Fibroblast of skin of abdomen (primary cell): ENCODE measurements at places on chromosomes 5 and 9.
A peak's percentile ranks its signal among the peaks of the same experiment; 100 is the strongest.

DNA sequence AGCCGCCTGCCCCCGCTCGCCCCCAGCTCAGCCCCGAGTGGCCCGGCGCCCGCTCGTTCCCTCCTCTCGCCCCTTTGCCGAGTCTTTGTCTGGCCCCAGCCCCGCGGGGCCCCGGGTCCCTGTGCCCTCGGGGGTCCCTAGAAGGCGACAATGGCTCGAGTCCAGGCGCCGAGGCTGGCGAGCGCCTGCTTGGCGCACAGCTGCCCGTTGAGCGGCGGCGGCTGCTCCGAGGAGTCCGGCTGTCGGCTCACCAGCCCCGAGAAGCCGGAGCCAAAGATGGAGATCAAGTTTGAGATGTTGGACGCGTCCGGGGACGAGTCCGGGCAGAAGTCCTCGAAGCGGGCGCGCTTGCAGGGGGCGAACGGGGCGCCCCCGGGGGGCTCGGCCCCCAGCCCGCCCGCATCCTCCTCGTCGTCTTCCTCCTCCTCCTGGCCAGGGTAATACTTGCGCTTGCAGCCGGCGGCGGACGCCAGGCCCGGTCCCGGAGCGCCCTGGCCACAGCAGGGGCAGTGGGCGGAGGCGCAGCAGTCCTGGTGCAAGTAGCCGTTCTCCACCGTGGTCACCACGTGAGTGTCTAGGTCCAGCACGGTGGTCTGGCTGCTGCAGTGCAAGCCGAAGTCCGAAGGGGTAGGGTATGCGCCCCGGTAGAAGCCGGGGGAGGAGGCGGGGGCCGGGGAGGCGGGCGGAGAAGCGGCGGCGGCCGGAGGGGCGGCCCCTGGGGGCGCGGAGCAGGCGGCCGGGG lies 1.2 kb downstream of the IER5L start:
- DNase-seq: no peak

DNA sequence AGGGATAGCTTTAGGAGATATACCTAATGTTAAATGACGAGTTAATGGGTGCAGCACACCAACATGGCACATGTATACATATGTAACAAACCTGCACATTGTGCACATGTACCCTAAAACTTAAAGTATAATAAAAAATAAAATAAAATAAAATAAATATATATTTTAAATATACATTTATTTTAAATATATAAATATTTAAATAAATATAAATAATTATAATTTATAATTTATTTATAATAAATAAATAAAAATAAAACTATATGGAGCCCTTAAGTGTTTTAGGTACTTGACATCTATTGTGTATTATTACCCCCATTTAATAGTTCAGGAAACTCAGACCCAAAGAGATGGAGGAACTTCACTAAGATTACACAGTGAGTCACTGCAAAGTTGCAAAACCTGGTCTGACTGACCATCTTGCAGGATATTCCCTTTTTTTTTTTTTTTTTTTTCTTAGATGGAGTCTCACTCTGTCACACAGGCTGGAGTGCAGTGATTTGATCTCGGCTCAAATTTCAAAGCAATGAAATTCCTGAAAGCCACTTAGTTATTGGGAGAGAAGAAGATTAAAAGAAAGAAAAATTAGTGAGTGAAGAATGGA lies 5.8 kb upstream of the C5orf52 start:
- peak; percentile 80 for DNase-seq

- no peak for DNase-seq
Measured at GRCh38 chr9:70229026-70229425, 29.8 kb upstream of the SMC5 start.

- DNase-seq: peak; percentile 60
Measured at GRCh38 chr9:21027295-21027694, 4.1 kb downstream of the HACD4 start.

GRCh38 chr5:151591144-151591819 lies at the start of gene FAT2:
FAT2 (minus strand) TSS chr5:151591331; CDS start chr5:151568931, 22,400 bp downstream.
- no peak for DNase-seq

DNA sequence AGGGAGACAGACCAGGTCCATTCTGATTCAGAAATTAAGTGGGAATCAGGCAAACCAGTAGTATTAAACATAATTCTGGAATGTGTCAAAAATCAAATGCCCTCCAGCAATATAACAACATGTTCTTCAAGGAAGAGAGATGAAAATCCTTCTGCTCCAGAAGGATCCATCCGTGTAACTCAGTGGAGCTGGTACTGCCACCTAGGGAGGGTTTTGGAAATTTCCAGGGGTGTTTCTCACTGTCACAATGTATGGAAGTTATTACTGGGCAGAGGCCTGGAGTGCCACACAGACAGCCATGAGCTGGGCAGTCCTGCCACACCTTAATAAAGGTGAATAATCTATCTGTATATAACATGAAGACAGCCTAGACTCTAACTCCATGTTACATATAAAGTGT lies 87.5 kb downstream of the TTLL11 start:
- DNase-seq: peak; percentile 22

GRCh38 chr9:105193560-105193959 lies 50.9 kb upstream of the SLC44A1 start:
- DNase-seq: no peak

DNA sequence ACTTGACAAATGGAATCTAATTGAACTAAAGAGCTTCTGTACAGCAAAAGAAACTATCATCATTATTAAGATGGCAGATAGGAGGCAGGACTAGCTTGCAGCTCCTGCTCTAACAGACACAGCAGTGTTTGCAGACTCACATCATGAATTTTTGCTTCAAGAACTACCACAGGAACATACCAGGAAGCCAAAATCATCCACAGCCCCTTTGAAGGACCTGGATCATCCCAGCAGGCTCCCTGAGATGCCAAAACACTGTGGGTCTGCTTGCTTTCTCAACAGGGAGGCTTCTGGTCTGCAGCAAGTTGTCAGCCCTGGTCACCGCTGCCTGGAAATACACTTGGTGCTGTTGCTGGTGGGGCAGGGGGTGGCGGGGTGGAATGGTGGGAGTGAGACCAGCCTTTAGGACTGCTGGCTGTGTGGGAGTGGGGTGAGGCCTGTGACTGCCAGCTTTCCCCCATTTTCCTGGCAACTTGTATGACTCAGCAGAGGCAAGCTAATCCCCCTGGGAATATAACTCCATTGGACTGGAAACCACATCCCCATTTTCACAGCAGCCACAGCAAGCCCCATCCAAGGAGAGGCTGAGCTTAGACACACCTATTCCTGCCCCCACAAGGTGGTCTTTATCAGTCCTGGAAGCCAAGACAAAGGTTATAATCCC lies 533.8 kb upstream of the CYLC2 start:
- DNase-seq: peak; percentile 17

DNA sequence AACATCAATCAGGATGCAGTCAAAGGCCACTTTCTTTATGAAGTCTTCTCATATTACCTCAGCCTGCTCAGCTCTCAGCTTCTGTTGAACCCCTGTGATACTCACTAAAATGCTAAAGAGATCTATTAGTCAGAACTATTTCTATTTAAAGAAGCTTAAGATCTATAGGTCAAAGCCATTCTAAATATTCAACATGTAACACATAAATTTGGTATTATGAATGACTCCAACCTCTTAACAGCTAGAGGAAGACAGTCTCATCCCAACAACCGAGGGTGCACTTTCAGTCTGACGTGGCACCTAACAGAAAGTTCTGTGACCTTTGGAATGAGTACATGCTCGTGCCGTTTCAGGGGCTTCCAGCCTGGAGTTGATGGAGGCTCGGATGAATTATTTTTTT lies 301.5 kb upstream of the VLDLR start:
- no peak for DNase-seq

DNA sequence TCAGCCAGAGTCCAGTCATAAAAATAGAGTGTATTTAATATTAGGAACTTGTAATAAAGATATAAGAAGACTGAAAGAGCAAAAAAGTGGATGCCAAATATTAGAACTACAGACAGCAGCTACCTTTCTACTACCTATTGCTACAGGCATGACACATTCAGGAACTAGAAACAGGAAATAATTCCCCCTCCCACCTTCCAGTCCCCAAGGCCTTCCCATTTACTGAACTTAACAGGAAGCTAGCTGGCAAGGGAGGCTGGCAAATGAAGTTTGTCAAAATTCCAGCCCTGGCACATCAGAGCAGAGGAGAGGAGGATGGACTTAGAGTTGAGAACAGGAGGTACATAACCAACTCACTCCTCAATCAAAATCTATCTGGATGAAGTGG lies 50.2 kb upstream of the RIC1 start:
- DNase-seq: no peak

- DNase-seq: no peak
Measured at GRCh38 chr9:78295177-78295575, 1.7 kb upstream of the PSAT1 start.

DNA sequence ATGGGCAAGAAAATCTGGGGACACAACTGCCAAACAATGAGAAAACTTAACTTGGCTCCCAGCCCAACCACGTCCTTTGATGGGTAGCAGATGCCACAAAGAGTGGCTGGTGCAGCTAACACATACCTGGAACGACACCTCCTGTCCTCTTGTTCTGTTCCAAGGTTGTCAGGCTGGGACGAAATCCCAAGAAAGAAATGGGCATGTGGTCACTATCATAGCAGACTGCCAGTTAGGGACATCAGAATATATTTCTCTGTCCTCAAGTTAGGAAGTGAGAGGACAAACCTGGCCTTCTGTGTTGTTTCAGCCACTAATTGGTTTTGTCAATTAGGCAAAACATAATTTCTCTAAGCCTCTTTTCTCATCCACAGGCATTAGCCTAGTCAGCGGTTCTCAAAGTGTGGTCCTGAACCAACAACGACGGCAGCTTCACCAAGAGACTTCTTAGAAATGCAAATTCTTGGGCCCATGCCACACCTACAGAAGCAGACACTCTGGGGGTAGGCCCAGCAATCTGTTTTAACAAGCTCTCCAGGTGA lies 63.4 kb downstream of the RAPGEF1 start:
- DNase-seq: no peak
